ENCODE measurements at places on chromosomes 2 and 18. TPM values are rescaled to one million over a fixed set of nuclear protein-coding genes. Genes with fewer than 3 reads are reported as not detected.

LRRTM4 gene
- total RNA-seq, result 0.89 TPM

PTPRN gene
- not detected for total RNA-seq

CPS1 gene
- total RNA-seq, result 4.7 TPM

SERPINB3 gene
- total RNA-seq, result 49.5 TPM

ARHGAP15 gene
- total RNA-seq, result 33.8 TPM

MATN3 gene
- 0.30 TPM for total RNA-seq

AQP4 gene
- total RNA-seq, result 1.5 TPM

CABYR gene
- total RNA-seq, result 2.9 TPM

CRYBA2 gene
- not detected for total RNA-seq

DSG2 gene
- total RNA-seq, result 23.3 TPM

G6PC2 gene
- not detected for total RNA-seq

EN1 gene
- total RNA-seq, result 12.0 TPM

UGT1A10 gene
- not detected for total RNA-seq

LTBP1 gene
- 111 TPM for total RNA-seq

PID1 gene
- 17.5 TPM for total RNA-seq

BOLL gene
- 0.10 TPM for total RNA-seq

PROM2 gene
- total RNA-seq, result 9.4 TPM

RNU2-63P gene
- not detected for total RNA-seq

FAM228A gene
- 0.69 TPM for total RNA-seq

IL18R1 gene
- total RNA-seq, result 4.5 TPM

TUBA3E gene
- total RNA-seq, result not detected

ZC3H8 gene
- 14.4 TPM for total RNA-seq

ZNF532 gene
- 82.8 TPM for total RNA-seq

TMBIM1 gene
- 90.2 TPM for total RNA-seq

CXCR1 gene
- 2.1 TPM for total RNA-seq

UGT1A5 gene
- not detected for total RNA-seq

NEB gene
- 212 TPM for total RNA-seq

APCDD1 gene
- 125 TPM for total RNA-seq

MEIS1 gene
- 28.4 TPM for total RNA-seq

EDAR gene
- 2.5 TPM for total RNA-seq

NCKAP5 gene
- total RNA-seq, result 33.3 TPM
